ENCODE measurements at places on chromosomes 2 and 18.
A peak's percentile ranks its signal among the peaks of the same experiment; 100 is the strongest.

DNA sequence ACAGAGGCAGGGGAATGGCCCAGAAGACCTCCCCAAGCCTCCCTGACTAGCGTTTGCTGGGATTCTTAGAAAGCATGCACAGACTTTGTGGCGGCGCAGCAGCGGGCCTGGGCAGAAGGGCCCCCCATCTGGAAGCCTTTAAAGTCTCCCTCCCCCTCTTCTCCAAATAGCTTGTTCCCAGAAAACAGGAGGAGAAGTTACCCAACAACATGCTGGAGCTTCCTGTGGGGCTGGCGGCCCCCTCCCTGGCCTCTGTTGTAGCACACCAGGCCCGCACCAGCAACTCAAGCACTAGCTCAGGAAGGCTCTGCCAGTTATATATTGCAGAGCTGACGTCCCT lies 334.8 kb downstream of the DYSF start:
- DNase-seq = no peak

- DNase-seq = no peak
These were observed 171.9 kb downstream of the STK39 start for GRCh38 chr2:168075446-168075845.

- DNase-seq = no peak
These were observed 50.9 kb downstream of the ADNP2 start for GRCh38 chr18:80159713-80160636.

GRCh38 chr2:209388446-209389037 lies 35.3 kb upstream of the MAP2 start:
- DNase-seq = no peak

GRCh38 chr2:636641-637405 lies 40.4 kb downstream of the TMEM18 start:
- peak; percentile 57 for DNase-seq

GRCh38 chr18:33817096-33817495 lies 239.1 kb downstream of the ASXL3 start:
- DNase-seq = no peak

- peak; percentile 11 for DNase-seq
These were observed 29.5 kb upstream of the DPP4 start for GRCh38 chr2:162103443-162104009.

DNA sequence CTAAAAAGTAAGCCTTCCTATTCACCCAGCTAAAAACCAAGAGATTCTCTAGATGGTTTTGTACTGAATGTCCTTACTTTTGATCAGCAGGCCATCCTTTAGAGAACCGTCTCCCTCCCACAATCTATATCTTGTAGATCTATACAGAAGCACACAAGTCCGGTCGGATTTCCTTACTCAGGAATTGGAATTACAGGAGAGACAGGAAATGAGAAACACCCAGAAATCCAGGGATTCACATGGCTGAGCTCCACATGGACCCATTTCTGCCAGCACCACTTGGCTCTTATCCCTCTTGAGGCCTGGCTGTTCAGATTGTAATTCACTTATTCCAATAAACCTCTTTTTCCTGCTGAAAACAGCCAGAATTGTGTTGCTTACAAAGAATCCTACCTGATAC lies 4.5 kb downstream of the OLA1 start:
- no peak for DNase-seq

DNA sequence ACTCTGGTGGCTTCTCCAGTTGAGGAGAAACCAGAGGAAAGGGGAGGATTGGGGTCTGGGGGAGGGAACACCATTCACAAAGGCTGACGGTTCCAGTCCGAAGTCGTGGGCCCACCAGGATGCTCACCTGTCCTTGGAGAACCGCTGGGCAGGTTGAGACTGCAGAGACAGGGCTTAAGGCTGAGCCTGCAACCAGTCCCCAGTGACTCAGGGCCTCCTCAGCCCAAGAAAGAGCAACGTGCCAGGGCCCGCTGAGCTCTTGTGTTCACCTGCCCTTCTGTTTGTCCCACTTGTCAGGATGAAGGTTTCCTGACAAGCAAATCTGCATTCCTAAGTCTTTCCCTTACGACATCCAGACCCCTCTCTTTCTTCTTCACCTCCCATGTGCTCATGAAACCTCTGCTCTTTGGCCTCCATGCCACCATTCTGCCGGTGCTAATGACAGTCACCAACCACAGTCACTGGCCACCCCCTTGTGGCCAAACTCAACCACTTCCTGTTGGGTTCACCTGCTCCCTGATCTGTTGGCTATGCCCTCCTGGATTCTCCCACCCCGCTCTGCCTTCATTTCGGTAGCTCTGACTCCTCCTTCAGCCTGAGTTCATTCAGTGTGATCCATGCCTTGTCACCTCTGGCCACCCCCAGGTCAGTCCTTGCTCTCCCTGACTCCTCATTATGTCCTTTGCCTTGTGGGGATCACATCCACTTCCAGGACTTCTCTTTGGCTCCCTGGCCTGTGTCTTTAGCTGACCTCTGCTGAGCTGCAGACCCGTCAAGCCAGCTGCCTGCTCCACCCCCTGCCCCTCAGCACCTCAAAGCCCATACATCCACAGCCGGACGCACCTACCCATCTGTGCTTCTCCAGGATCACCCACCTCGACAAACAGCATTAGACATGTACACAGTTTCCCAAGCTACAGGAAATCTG lies 17.6 kb downstream of the EMX1 start:
- no peak for DNase-seq

GRCh38 chr2:212033888-212034287 lies 504.7 kb downstream of the ERBB4 start:
- no peak for DNase-seq

DNA sequence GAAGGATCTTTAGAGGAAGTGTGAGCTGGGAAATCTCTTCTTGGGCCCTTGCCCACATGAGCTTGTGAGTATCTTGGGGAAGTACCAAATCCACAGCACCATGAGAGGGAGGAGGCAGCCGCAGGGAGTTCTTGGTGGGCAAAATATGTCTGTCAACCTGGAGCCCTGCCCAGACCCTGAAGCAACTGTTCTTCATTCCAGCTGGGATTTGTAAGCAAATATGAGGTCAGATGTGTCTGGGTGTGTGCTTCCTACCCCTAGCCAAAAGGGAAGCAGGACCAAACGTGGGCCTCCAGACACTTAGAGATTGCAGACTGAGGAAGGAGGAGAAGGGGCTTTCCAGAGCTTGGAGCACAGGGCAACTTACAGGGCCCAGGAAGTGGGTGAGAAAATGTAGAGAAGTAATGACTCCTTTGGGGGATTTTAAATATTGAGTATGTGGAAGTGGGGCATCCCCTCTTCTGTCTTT lies 41.9 kb downstream of the TMEM247 start:
- no peak for DNase-seq

DNA sequence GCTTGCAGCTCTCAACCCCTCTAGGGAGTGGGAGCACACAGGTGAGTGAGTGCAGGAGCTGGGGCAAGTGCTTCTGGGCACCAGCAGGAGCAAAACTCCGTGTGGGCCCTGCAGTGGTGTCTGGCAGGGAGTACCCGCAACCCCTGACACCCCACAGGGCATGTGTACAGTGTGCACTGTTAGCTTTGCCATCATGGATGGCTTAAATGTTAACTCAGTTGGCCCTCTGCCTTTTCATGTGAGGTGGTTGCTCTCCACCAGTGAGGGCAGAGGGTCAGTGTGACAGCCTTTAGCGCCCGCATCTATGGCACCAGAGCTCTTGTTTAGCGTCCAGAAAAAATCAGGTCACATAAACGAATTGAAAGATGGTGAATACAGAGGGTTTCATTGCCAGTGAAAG lies 92.7 kb downstream of the TPGS2 start:
- DNase-seq = no peak

- DNase-seq = no peak
These were observed 116.3 kb downstream of the ZBTB7C start for GRCh38 chr18:48292782-48293424.

DNA sequence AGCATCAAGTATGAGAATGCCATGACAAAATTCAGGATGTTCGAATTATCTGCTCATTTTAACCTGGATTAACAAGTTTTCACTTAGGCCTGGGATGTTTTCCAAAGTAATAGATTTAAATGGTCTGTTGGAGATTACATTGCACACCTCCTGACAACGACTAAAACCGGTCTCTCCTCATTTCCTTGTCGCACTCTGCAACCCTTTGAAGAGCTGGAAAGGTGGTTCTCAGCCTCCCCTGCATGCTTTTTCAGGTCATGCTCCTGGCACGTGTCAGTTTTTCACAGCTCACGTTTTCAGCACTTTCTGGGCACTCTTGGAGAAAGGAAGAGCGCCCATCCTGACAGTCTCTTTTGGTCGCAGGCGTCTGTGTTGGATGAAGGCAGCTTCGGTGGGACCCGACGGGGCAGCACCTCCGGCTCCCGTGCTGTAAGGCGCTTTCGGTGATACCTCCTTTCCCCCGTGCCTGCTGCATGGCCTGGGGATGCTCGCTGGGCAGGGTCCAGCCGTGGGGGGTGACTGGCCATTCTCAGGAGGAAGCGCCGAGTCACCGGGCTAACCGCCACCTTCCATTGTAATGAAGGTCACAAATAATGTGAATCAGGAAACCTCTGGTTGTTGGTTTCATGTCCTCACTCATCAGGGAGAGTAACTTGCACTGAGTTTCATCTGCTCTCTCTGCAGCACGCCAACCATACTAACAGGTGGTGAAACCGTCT lies 63.5 kb upstream of the RBM44 start:
- peak; percentile 13 for DNase-seq

- no peak for DNase-seq
These were observed 265.8 kb downstream of the TTC32 start for GRCh38 chr2:19635951-19636510.

DNA sequence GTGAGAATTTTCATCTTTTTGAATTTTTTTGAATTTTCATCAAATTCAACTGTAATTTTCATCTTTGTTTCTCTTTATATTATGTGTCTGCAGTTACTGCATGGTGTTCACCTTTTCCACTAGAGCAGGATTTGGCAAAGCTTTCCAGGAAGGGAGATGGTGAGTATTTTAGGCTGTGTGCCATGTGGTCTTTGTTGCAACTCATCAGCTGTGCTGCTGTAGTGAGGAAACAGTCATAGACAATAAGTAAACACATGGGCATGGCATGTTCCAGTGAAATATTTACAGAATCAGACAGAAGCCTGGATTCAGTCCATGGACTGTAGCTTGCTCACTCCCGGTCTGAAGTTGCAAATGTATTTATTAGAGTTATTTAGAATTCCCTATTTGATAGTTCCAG lies 120.4 kb downstream of the DCDC2C start:
- DNase-seq = peak; percentile 32

- DNase-seq = no peak
These were observed 99.6 kb downstream of the ADD2 start for GRCh38 chr2:70668432-70668831.
